ENCODE measurements at places on chromosomes 6 and 20. TPM values are rescaled to one million over a fixed set of nuclear protein-coding genes. Genes with fewer than 3 reads are reported as not detected.

Gene CST3
- 507 TPM for total RNA-seq

Gene TMEM74B
- total RNA-seq, result 4.1 TPM

Gene SIRPB2
- total RNA-seq, result 4.4 TPM

Gene PCSK2
- total RNA-seq, result 5.7 TPM

Gene GSTA2
- not detected for total RNA-seq

Gene TREML2
- total RNA-seq, result not detected

Gene MLN
- total RNA-seq, result not detected

Gene NMBR
- not detected for total RNA-seq

Gene CALHM5
- 3.9 TPM for total RNA-seq

Gene BMP2
- 24.8 TPM for total RNA-seq

Gene PRRT1
- total RNA-seq, result 1.2 TPM

Gene REV3L
- total RNA-seq, result 30.5 TPM

Gene TTPAL
- total RNA-seq, result 35.6 TPM

Gene TSBP1
- total RNA-seq, result not detected

Gene CYP39A1
- 22.6 TPM for total RNA-seq

Measured in lower leg skin (tissue), 4 donors.